ENCODE measurements at places on chromosomes 7 and 10. TPM values are rescaled to one million over a fixed set of nuclear protein-coding genes. Genes with fewer than 3 reads are reported as not detected.

- DNase-seq, result no peak
Observed at GRCh38 chr7:27484451-27484850, 178.2 kb downstream of the HIBADH start.

GRCh38 chr10:51073453-51074237, 642 bp upstream of the PRKG1 start:
- DNase-seq, result no peak

- no peak for DNase-seq
Observed at GRCh38 chr7:4838626-4839334, 23.1 kb downstream of the PAPOLB start.

DNA sequence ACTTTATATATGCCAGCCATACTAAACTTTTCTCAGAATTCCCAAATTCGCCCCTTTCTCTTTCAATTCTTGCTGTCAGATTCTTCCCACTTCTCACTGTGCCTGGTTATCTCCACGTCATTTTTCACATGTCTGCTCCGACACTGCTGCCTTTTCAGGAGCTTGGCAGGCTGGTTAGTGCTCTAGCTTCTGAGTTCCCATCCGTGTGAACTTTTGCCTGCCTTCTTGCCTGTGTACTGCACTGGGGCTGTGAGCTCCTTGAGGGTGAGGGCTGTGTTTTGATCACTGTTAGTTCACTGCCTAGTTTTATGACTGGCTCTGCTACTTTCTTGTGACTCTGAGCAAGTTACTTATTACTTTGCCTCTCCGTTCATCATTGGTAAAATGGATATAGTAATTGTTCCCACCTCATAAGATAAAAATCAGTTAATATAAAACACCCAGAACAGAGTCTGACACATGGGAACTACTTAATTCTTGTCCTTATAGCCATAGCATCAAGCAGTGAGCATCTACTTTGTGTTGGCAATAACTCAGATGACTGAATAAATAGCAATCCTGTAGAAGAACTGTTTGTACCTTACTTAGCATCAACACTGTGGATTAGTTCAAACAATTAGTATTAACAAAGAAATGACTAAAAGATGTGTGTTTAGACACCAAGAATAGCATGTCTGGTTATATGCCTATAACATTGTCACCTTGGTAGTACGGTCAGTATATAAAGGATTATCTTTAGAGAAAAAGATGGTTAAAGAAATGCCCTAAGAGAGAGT, 5.5 kb downstream of the GSTO1 start:
- DNase-seq, result no peak

HACD1 gene
- 17.3 TPM for total RNA-seq

DNA sequence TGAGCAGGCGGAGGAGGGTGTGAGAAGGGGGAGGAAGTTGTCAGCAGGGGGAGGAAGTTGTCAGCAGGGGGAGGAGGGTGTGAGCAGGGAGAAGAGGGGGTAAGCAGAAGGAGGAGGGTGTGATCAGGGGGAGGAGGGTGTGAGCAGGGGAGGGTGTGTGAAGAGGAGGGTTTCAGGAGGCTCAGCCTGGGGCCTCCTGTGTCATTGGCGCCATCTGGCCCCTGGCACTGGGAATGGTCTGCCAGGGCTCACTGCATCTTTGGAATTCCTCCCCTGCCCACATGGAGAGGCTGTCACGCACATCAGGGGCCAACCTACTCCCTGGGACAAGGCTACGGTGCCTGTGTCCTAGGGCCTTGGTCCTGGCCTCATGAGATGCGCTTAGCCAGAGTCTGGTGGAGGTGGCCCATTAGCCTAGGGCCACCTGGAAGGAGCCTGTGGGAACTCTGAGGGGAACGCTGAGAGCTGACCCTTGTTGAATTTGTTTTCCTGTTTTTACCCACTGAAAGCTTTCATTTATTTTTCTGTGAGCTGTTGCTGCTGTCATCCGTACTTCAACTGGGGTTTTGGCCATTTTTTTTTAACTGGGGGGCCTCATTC, 18.0 kb downstream of the CAMK2B start:
- DNase-seq, result peak; percentile 42

Measured in epithelial cell of proximal tubule (primary cell).